ENCODE measurements at places on chromosomes 2 and 18.

DNA sequence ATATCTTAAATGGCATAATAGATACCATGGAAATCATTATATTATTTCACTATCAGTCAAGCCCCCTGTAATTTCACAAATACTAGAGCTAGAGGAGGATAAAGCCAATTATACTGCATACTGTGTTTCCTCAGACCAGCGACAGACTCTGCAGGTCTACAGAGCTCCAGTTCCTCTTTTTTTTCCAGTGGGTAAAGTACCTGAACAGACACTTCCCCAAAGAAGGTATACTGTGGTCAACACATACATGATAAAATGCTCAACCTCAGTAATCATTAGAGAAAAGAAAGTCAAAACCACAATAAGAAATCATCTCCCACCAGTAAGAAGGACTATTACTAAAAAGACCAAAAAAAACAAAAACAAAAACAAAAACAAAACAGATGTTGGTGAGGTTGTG lies 44.6 kb downstream of the SCN7A start:
- no peak for DNase-seq

DNA sequence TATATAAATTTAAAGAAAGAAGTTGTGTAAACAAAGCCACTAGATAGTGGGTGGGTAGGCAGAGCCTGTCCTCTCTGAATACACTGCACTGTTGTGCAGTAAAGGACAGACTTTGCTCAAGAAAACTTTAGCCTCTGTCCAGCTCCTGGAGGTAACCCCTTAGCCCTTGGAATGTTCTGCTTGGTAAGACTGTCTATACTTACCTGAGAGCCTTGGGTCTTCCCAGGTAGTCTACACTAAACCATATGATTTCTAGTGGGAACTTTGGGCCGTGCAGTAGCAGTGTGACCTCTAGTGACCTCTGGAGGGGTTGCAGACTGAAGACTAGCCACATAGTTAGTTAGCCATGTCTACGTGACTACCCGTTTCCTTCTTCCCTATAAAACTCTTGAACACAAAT lies 678.3 kb upstream of the NRXN1 start:
- no peak for DNase-seq

GRCh38 chr2:133942398-133942797 lies 311.5 kb upstream of the MGAT5 start:
- DNase-seq: no peak

DNA sequence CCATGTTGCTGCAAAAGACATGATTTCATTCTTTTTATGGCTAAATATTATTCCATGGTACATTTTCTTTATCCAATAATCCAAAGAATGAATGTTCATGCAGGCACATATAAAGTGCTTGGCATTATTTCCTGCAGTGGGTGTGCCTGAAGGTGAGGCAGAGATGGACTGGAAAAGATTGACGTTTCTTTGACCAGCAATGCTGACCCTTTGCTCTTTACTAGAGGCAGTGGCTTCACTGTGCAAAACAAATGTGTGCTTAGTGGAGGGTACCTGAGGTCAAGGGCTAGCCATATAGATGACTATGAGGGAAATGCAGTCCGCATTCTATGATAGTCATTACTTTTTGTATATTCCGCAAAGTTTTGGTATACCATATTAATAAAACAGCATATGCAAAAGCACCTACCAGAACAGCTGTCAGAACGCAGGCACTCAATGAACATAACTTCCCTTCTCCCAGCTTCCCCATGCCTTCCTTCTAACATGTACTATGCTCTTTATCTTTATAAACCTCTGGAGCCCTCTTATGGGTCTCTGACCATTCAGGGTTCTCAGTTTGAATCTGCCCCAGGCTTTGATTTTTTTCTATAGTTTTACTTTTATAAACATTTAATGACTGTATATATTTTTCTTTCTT lies 32.6 kb upstream of the CPS1 start:
- no peak for DNase-seq

DNA sequence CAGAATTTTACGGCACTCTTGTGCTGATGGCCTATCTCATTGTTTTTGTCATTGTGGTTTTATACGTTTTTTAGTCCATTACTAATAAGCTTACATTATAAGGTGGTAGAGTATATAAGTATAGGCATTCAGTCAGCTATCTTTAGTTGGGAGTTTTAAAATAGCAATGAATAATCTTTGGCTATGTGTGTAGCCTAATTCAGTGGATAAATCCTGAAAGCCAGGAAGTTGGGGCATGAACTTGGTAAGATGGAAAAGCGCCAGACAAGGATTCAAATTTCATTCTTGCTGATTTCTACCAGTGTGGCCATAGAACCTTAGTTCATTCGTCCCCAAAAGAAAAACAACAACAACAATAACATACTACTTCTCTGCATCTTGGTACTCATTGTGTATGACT lies 31.2 kb downstream of the EPC2 start:
- DNase-seq: no peak

- DNase-seq: no peak
Observed at GRCh38 chr2:216287251-216287650, 85.0 kb downstream of the MARCHF4 start.

DNA sequence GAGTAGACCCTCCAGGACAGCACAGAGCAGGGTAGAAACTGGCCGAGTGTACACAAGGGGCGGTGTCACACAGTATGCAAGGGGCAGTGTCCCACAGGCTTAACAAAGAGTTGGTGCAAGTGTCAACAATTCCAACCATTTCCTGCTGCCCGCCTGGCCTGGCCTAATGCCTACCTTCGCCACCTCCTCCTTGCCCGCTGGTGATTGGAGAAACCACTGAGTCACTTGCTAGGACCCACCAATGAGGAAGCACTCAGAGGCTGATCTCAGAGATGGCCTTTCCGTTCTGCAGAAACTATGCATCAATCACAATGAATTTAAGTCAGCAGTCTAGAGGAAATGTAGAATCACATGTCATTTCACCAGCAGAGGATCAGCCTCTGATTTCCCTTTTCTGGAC lies 263.3 kb upstream of the PKDCC start:
- no peak for DNase-seq

DNA sequence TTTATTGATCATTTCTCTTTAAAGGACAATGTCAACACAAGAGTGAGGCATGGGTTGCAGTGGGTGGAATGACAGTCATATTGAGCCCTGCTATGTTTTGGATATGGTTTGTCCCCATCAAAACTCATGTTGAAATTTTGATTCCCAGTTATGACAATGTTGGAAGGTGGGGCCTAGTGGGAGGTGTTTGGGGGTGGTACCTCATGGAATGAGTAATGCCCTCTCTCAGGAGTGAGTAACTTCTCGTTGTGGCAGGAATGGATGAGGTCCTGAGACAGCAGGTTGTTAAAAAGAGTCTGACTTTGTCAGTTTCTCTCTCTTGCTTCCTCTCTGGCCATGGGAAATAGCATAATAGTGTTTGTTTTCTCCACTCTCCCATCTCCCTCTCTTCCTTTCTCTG lies 345.3 kb downstream of the DCC start:
- DNase-seq: no peak
